Activated CD8-positive, alpha-beta memory T cell treated with anti-CD3 and anti-CD28 coated beads, Interleukin-2, amount 10 ng/mL, durations not matched to agents 7 days and 5 days (primary cell): ENCODE measurements at places on chromosomes 1 and 21. TPM values are rescaled to one million over a fixed set of nuclear protein-coding genes. Genes with fewer than 3 reads are reported as not detected.

RNASEL gene
- total RNA-seq: 10.0 TPM

- no peak for DNase-seq
These were observed at the start of gene TNNT2 for GRCh38 chr1:201377611-201378092. TNNT2 (minus strand) TSS chr1:201377680; CDS start chr1:201373254, 4,426 bp downstream.

CELA3B gene
- total RNA-seq: not detected

MARK1 gene
- total RNA-seq: not detected

DNA sequence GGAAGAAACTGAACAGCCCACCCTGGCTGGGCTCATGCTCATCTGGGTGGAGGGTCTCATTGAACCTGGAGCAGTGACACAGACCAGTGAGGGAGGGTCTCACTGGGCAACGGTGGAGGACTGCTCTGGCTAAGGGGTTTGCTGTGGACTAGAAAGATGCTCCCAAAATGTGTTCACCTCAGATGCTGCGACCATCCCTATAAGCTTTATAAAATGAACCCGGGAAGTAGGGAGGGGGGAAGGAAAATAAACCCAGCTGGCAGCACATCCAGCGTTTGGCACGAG, 34.5 kb upstream of the LBR start:
- DNase-seq: no peak

DNA sequence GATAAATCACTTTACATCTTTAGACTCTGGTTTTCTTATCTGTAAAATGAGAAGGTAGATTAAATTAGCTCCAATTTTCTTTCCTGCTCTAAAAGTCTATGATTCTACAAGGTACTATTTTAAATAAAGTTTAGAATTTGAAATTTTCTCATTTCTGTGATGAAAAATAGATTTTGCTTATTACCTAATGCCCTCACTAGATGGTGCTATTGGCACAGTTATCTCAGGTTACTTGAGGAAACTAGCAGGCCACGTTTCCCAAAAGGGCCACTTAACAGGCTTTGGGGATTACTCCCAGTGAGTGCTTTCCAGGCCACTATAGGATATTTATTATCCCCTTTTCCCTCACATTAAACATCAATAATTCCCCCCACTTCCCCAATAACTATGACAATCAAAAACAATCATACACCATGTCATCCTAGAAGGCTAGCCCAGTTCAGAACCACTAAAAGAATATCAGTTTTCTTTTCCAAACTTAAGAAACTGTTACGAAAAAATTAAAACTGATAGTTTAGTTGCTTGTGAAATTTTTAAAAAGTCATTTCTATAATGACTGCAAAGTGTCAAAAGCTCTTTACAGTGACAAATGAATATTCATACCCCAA, 30.6 kb downstream of the OMA1 start:
- DNase-seq: no peak

CDCP2 gene
- not detected for total RNA-seq

- no peak for DNase-seq
These were observed 52.1 kb downstream of the STYXL2 start for GRCh38 chr1:167145965-167146364.

DNA sequence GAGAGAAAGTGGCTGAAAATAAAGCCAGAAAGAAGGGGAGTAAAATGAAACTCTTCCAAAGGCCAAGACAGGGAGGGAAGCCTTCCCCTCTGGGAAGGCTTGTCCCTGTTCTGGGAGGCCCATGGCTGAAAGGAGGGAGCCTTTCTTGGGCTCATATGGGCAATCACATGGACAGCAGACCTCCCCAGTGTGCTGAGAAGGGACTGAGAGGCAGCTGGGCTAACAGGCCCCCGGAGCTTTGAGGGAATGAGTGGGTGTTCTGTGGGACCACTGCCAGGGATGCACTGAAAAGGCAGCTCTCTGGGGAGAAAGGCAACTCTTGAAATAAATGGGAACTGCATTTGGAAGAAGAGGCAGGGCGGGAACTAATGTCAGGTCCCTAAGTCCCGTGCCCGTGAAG, 39.1 kb downstream of the KANK4 start:
- no peak for DNase-seq
